ENCODE measurements at places on chromosomes 1 and 21.

DNA sequence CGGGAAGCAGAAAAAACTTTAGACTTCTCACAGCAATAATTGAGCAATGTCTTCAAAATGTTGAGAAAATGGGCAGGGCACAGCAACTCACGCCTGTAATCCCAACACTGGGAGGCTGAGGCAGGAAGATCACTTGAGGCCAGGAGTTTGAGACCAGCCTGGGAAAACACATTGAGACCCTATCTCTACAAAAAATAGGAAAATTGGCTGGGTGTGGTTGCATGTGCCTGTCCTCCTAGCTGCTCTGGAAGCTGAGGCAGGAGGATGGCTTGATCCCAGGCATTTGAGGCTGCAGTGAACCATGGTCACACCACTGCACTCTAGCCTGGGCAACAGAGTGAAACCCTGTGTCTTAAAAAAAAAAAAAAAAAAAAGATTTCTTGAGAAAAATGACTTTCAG lies 7.8 kb upstream of the ZFP69 start:
- no peak for DNase-seq

DNA sequence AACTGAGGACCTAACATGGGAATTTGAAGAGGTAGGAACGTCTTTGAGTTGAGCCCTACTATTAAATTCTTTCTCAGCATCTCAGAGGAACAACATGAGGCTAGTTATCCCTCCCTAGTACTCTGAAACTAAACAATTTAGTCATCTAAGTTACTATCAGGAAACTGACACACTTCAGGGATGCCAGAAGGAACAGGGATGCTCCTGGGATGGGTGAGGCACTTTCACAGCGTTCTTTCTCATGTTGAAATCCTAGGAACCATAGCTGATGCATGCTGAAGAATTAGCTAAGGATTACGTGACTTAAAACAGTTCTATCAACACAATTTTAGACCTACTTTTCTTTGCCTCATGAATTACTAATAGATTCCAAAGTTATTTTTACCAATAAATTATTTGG lies 1.8 kb upstream of the SPRR2G start:
- DNase-seq, result no peak

GRCh38 chr1:39617488-39618049 lies 21.9 kb downstream of the HEYL start:
- no peak for DNase-seq

GRCh38 chr1:23066075-23066474 lies 46.8 kb downstream of the KDM1A start:
- DNase-seq, result no peak

GRCh38 chr1:198326915-198327314 lies 170.1 kb downstream of the NEK7 start:
- DNase-seq, result no peak

DNA sequence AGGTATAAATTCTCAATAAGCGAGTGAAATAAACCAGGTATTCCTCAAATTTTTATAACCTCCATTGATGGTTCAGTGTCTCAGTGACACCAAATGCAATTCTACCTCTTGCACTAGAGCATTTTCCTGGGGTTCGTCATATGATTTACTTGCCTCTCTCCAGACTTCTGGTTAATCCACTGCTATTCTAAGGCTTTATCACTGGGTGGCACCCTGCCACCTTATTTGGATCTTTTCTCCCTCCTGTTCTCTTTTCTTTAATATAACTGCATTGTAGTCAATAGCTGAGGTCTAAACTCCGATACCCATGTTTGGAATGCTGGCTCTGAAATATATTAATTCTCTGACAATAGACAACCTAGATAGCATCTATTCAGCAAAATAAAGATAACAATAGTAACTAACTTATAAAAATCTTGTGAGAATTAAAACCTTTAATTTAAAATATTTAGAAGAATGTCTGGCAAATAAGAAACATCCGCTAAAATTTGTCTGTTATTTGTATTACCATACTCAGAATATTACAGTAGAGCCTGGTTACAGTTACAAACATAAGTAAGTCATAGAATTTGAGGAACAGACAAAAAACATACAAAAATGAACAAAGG lies 436.4 kb downstream of the PLA2G4A start:
- DNase-seq, result peak; percentile 76

DNA sequence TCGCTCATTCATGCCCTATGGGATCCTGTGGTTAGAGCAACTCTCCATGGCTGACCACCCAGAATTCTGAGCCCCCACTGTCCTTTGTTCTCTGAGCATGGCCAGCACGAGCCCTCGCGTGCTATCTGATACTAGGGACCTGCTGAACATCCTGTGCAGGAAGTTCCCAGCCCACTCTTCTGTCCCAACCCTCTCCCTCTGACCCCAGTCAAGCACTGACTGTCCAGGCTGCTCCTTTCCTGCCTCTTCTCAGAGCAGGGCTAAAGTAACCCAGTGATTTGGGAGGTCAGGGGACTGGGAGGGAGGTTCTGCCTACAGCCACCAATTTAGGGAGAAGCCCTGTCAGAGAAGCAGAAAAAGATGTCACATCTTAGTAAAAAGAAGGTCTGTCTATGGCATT lies 21.2 kb downstream of the CYP4B1 start:
- DNase-seq, result no peak

DNA sequence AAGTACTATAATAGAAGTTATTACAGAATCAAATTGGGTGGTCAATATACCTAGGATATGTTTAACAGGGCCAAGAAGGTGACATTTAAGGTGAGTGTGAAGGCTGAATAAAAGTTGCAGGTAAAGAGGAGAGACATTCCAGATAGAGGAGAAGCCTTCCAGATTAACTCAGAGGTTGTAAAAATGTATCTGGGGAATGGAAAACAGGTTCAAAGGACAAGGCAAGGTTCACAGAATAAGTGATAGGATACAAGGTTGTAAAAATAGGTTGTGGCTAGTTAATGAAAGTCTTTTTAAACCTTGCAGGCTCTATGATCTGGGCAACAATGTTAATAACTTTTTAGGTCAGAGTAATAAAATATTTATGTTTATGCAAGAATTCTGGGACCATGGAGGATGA lies 40.2 kb downstream of the FUBP1 start:
- no peak for DNase-seq

GRCh38 chr1:153957744-153958110 lies 685 bp downstream of the CRTC2 start:
- DNase-seq, result no peak

DNA sequence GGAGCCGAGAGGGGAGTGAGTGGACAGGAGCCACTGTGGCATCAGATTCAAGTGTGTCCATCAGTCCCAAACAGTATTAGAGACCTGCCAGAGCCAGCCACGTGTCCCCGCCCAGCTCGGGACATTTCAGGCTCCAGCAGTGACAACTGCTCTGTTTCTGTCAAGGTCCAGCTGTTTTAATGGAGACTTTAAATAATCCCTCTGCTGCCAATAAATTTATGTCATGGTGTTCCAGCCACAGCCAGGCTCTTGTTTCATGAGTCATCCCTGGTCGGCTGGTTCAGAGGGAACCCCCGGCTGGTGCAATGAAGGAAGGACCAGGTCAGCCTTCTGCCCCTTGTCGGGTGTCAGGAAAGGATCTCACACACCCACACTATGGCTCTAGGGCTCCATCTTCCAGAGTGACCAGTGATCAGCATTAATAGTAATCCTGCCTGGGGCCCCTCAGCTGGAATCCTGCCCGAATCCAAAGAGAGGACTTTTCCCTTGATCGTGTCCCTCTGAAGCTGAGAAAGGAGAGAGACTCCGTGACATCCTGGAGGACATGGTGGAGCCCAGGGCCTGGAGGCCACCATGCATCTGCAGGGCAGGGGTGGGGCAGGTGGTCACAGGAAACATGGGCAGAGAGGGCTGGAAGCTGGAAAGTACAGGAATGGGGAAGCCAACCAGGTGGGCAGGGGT lies 197.3 kb downstream of the MATN1 start:
- DNase-seq, result peak; percentile 4

GRCh38 chr1:36603461-36603860 lies 120.7 kb upstream of the CSF3R start:
- no peak for DNase-seq

GRCh38 chr1:162070825-162071224 lies 1.3 kb downstream of the NOS1AP start:
- DNase-seq, result no peak

GRCh38 chr1:15843826-15844572 lies 3.5 kb upstream of the SPEN start:
- DNase-seq, result no peak

DNA sequence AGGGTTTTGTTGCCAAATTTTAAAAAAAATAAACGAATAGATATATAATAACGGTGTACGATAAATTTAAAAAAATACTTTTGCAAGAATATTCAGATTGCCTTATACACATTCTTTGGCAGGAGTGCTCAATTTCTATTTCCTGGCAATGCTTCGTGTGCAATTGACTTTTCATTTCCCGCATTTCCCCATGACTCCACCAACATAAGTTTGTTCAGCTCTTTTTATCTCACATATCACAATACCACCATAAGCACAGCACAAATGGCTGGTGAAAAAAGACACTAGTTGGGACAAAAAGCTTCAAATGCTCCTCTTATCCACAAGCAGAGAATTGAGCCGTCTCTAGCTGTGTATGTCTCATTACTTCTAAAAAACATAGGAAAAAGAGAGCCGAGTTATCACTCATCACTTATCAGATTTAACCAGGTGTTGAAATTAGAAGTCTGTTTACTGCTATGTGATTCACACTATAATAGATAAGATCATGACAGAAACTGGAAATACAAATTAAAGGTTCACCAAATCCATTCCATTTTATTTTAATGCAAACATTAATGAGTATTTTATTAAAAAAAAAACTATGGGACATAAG lies 28.9 kb upstream of the RGS1 start:
- peak; percentile 88 for DNase-seq

- DNase-seq, result no peak
Measured at GRCh38 chr21:42569732-42570301, 56.2 kb downstream of the SLC37A1 start.

GRCh38 chr1:99207216-99207615 lies 57.1 kb upstream of the PLPPR4 start:
- DNase-seq, result no peak
